Activated T-helper 9 cell treated with anti-CD3 and anti-CD28 coated beads, Interleukin-2, amount 50 U/mL, for 16 hours (primary cell): ENCODE measurements at places on chromosomes 1 and 21.

DNA sequence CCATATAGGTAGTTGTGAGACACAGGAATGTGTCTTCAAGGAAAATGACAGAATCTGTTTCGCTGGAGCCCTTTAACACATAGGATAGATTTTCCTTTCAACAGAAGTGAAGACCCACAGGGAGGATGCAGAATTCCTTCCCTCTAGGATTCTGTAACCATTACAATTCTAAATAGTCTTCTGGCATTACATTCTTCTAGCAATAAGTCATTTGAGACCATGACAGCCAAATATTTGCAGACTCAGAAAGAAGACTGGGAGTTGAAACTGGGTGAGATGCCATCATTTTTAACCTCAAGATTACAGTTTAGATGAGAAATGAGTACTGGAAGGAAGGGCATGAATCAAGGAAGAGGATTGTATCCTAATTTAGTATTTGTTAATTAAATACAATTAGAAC, 61.6 kb downstream of the ZBTB18 start:
- DNase-seq = no peak

DNA sequence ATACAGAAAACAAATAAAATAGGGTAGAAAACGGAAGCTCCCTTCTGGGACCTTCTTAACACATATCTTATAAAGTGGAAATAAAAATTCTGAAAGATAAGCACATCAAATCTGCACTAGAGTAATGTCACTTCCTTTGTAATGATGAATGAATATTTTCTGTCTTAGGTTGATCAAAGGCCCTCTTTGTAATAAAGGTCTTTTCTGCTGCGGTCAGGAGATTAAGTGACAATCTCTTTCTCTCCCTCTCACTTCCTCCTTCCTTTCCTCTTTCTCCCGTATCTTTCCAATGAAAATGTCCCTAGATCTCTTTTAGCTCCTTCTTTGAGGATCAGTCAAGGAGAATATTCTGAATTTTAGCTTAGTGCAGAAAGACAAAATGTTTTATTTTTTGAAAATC, 33.8 kb downstream of the TMCO1 start:
- no peak for DNase-seq

GRCh38 chr1:95561346-95561745, 327.3 kb downstream of the RWDD3 start:
- DNase-seq = no peak

- DNase-seq = no peak
These were observed 14.0 kb upstream of the AIM2 start for GRCh38 chr1:159090286-159091179.

DNA sequence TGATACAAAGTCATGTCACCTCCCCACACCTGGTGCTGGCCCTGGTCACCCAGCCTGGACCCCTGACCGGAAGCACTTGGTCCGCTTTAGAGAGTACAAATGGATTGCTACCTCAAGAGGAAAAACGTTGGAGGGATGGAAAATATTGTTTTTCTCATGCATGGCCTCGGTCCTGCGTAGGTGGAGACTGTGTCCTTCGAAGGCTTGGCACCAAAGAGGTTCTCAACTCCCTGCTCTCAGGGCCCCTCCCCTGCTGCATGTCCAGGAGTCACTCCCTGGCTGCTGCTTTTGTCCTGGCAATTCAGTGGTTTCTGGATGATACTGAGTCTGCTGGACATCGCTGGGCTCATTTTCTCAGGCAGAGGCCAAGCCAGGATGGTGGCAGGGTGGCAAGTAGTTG, 529.8 kb downstream of the KIF26B start:
- no peak for DNase-seq

- DNase-seq = no peak
These were observed 13.7 kb upstream of the ARTN start for GRCh38 chr1:43919906-43920305.

GRCh38 chr1:54253480-54253879, 53.5 kb downstream of the MRPL37 start:
- DNase-seq = no peak

- no peak for DNase-seq
These were observed 89.4 kb downstream of the TBX15 start for GRCh38 chr1:118898712-118899111.

- DNase-seq = no peak
These were observed 24.1 kb upstream of the NFASC start for GRCh38 chr1:204846546-204846945.

DNA sequence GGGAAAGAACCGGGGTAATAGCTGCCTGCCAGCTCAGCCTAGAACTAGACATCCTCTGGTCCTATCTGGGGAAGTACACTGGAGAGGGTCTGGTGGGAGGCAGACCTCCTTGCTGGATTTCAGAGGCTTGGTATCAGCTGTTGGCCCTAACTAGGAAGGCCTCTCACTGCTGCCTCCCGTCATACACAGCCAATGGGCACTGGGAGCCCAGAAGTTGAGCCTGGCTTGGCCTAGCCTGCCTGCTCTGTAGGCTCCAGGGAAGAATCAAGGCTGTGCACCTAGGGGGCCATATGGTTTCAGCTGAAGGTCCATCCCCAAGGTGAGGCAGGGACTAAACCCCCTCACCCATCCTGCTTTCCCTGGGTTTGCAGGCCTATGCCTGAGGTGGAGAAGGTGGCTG, 4.3 kb upstream of the MUTYH start:
- DNase-seq = no peak
